Adrenal gland (tissue), 19 donors: ENCODE measurements at places on chromosomes 2 and 18. TPM values are rescaled to one million over a fixed set of nuclear protein-coding genes. Genes with fewer than 3 reads are reported as not detected.

- DNase-seq = no peak
Measured at GRCh38 chr2:63124850-63125249, 74.2 kb downstream of the OTX1 start.

GRCh38 chr18:49487711-49488310, 777 bp upstream of the C18orf32 start:
- no peak for DNase-seq

- no peak for DNase-seq
Measured at GRCh38 chr2:180048251-180048650, 41.2 kb upstream of the CWC22 start.

GRCh38 chr2:157572725-157573124, 55.9 kb downstream of the ACVR1C start:
- no peak for DNase-seq

- no peak for DNase-seq
Measured at GRCh38 chr2:70330476-70330875, 28.6 kb upstream of the FAM136A start.

GRCh38 chr2:241489733-241490680, 18.4 kb downstream of the STK25 start:
- no peak for DNase-seq

- DNase-seq = no peak
Measured at GRCh38 chr2:10346929-10347561, 44.3 kb downstream of the HPCAL1 start.

- DNase-seq = no peak
Measured at GRCh38 chr2:78941751-78942150, 83.8 kb upstream of the REG3G start.

- DNase-seq = no peak
Measured at GRCh38 chr18:8601277-8602032, 7.8 kb upstream of the RAB12 start.

DNA sequence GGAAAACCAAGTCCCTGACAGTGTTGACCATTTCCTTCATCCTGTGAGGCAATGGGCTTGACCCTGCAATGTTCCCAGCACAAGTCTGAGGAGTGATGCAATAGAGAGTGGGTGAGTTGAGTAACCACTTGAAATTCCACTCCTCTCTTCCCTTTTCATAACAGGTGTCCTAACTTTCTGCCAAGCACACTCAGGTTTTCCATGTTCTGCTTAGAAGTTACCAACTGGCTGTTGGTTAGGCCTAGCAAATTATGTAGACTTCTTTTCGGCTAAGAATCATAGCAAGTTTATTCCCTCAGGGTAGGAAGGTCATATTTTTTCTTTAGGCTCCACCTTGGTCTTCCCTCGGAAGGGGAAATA, 11.5 kb downstream of the GNLY start:
- DNase-seq = peak; percentile 74

RTKN gene
- 12.9 TPM for total RNA-seq
